ENCODE measurements at places on chromosomes 6 and 20. TPM values are rescaled to one million over a fixed set of nuclear protein-coding genes. Genes with fewer than 3 reads are reported as not detected.
A peak's percentile ranks its signal among the peaks of the same experiment; 100 is the strongest.

Gene SIRPD
- 0.30 TPM for total RNA-seq

Gene NAPB
- 18.1 TPM for total RNA-seq

Gene GPSM3
- 260 TPM for total RNA-seq

DNA sequence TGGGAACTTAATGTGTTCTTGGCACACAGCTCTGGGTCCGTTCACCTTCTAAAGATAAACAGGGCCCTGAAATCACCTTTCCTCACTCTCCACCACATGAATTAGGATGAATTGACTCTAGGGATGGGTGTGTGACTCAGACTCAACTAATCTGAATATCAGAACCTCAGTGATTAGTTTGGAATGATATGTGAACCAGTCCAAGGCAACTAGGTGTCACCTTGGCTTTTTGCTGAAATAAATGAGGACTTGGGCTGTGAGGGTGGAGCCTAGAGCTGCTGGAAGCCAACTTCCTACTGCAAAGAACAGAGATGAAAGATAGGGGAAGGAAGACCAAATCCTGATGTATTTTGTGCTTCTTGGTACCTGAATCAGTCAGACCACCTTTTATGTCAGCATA, 132.0 kb upstream of the RNF24 start:
- H3K36me3 ChIP-seq: no peaks in the 10 kb centered on the region
- H3K27me3 ChIP-seq: peaks cover 51% of the 10 kb centered on the region
- H3K4me3 ChIP-seq: peak overlapping the region; percentile 35
- peaks cover 16% of the 10 kb centered on the region for H3K4me1 ChIP-seq

- no peak overlapping the region for H3K27ac ChIP-seq
- no peaks in the 10 kb centered on the region for H3K27me3 ChIP-seq
- H3K4me1 ChIP-seq: peaks cover 22% of the 10 kb centered on the region
- H3K36me3 ChIP-seq: no peaks in the 10 kb centered on the region
- no peak for DNase-seq
Measured at GRCh38 chr6:157462956-157463742, 82.2 kb downstream of the ZDHHC14 start.

DNA sequence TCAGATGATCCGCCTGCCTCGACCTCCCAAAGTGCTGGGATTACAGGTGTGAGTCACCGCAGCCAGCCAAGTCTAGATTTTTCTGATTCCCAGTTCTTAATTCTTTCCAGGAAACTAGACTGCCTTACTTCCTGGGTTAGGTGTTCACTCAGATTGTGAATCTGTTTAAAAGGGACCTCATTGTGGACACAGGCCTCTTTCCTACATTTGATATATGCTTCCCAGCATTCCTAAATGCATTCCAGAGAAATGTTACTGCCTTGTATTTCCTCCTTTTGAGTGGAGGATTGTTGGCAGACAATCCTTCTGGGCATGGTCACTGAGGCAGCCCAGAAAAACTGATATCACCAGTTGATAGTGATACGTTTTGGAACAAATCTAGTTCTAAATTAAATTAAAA, 15.7 kb downstream of the TMEM181 start:
- DNase-seq: no peak
- peaks cover 48% of the 10 kb centered on the region for H3K36me3 ChIP-seq
- no peak overlapping the region for H3K27ac ChIP-seq
- no peaks in the 10 kb centered on the region for H3K27me3 ChIP-seq

DNA sequence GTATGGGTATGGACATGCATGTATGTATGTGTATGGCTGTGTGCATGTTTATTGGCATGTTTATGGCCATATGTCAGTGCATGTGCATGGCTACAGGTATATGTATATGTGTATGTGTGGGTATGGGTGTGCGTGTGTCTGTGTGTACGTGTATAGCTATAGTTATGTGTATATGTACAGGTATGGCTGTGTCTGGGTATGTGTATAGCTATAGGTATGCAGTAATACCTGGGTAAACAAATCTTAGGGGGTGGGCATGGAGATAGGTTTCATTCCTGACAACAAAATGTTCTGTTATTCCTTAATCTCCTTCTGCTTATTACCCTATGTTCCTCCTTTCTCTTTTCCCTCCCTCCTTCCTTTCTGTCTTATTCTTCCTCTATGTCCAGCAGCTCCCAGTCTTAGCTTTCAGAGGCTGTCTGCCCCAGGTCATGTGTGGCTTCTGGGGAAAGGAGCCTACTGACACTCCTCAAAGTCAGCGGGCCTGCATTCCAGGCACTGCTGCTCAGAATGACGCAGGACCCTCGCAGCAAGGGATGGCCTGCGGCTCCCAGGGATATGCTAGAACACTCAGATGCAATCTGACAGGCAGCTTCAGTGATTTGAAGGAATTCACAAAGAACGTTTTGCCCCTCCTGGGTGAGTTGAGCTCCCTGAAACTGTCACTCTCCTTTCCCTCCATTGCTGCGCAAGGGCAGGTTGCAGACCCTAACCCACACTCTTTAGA, 139.3 kb upstream of the PHACTR1 start:
- no peaks in the 10 kb centered on the region for H3K36me3 ChIP-seq
- H3K4me3 ChIP-seq: no peak overlapping the region

DNA sequence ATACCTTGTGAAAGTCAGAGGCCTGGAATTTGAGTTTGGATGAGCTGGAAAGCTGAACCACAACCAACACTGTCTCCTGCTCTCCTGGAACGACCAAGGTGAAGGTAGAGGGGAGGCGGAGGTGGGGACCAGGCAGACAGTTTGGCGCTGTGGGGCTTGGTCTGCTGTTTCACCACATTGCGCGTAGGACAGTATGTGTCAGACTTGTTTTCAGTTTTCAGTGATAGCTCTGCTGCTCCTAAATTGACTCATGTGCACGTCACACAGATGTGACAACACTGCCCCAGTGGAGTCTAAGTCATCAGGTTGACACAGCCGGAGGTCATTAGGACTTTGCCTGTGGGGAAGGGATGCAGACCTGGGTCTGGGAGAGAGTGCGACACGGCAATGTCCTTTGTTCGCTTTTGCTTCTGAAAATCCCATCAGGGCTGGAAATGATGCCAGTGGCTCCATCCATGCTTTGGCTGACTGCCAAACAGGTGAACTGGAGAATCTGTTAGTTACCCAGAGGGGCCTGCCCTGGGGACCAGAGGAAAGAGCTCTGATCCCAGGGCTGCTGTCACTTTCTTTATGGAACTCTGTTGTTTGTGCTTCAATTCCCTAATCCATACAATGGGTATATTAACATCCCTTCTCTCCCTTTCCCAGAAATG, 255.5 kb downstream of the CDC5L start:
- H3K27ac ChIP-seq: no peak overlapping the region
- H3K36me3 ChIP-seq: no peaks in the 10 kb centered on the region
- DNase-seq: no peak
- H3K4me1 ChIP-seq: peaks cover 1% of the 10 kb centered on the region
- no peak overlapping the region for H3K4me3 ChIP-seq

GRCh38 chr20:3987296-3987695, 28.1 kb downstream of the RNF24 start:
- peaks cover 16% of the 10 kb centered on the region for H3K4me1 ChIP-seq
- H3K4me3 ChIP-seq: no peak overlapping the region
- no peak overlapping the region for H3K27ac ChIP-seq

- H3K27me3 ChIP-seq: peaks cover 3% of the 10 kb centered on the region
- no peak for DNase-seq
- no peak overlapping the region for H3K4me3 ChIP-seq
- H3K36me3 ChIP-seq: no peaks in the 10 kb centered on the region
Measured at GRCh38 chr20:22407237-22408193, 176.9 kb downstream of the FOXA2 start.

- no peak overlapping the region for H3K4me3 ChIP-seq
- H3K27ac ChIP-seq: no peak overlapping the region
- peaks cover 6% of the 10 kb centered on the region for H3K36me3 ChIP-seq
- H3K27me3 ChIP-seq: peaks cover 4% of the 10 kb centered on the region
Measured at GRCh38 chr6:2920671-2921112, 17.6 kb upstream of the SERPINB9 start.

DNA sequence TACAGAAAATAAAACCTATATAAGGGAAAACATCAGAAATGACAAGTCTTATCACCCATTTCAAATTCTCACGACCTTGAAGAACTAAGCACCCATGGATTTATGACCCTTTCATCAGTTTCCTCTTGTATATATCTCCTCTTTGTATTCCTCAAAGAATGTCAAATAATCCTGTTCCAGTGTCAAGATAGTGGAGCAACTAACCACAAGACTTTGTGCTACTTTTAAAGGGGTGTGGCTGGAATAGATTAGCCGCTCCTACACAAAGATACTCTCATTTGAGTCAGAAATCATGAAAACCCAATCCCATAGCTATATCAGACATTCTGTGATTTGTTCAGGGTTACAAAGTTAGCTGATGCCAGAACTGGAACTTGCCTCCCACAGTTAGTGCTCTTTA, 6.6 kb downstream of the REPS1 start:
- H3K36me3 ChIP-seq: peaks cover 3% of the 10 kb centered on the region
- H3K4me3 ChIP-seq: no peak overlapping the region
- H3K27me3 ChIP-seq: no peaks in the 10 kb centered on the region
- H3K27ac ChIP-seq: no peak overlapping the region
- H3K4me1 ChIP-seq: peaks cover 23% of the 10 kb centered on the region

Measured in activated naive CD8-positive, alpha-beta T cell treated with anti-CD3 and anti-CD28 coated beads, Interleukin-2, amount 10 ng/mL, durations not matched to agents 7 days and 5 days (primary cell).